ENCODE measurements at places on chromosomes 2 and 18.

DNA sequence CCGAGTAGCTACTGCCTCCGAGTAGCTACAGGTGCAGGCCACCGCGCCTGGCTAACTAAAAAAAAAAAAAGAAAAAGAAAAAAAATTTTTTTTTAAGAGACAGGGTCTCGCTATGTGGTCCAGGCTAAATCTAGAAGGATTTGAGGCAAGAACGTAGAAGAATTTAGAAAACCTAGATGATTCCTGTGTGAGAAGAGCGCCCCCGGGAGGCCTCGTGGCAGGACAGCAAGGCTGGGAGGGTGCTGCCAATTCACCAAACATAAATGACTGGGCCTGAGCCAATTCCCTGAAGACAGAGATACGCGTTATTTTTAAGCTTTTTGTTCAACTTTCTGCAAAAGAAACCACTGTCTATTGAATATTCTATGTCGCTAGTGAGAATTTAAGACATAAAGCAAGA is 90.1 kb upstream of the TGFA start:
- DNase-seq, result no peak

DNA sequence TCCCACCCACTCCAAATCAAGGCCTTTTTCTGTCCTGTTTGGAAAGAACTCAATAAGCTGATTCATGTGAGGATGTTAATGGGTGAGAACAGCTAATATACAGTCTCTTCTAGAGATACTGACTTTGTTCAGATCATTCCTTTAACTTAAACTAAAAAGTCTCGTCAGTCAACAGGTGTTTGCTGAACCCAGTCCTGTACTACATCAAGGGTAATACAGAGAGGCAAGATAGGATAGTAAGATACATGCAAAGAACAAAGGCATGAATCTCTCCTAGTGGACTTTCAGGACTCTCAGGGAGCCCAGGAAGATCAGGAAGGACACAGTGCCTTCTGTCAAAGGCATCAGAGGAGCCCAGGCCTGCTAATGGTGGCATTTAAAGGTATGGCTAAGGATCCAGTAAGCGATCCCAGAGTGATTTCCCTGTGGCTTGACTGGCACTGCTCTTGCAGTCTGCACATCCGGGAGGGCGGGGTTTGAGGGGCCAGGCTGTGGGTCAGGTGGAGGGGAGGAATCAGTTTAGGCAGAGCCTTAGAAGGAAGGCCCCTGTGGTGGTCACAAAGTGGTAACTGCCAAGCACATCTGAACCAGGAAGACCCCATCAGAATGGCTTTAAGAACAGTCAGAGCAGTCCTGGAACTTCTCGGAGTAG is 54.0 kb downstream of the EPAS1 start:
- DNase-seq, result no peak

GRCh38 chr2:30627151-30627550 is 180.1 kb downstream of the CAPN13 start:
- no peak for DNase-seq

GRCh38 chr2:208101716-208102631 is 22.4 kb downstream of the CRYGD start:
- peak; percentile 57 for DNase-seq

- peak; percentile 49 for DNase-seq
Measured at GRCh38 chr2:223050188-223050587, 1.8 kb upstream of the KCNE4 start.

- DNase-seq, result peak; percentile 34
Measured at GRCh38 chr2:101107241-101107640, 43.9 kb downstream of the TBC1D8 start.

DNA sequence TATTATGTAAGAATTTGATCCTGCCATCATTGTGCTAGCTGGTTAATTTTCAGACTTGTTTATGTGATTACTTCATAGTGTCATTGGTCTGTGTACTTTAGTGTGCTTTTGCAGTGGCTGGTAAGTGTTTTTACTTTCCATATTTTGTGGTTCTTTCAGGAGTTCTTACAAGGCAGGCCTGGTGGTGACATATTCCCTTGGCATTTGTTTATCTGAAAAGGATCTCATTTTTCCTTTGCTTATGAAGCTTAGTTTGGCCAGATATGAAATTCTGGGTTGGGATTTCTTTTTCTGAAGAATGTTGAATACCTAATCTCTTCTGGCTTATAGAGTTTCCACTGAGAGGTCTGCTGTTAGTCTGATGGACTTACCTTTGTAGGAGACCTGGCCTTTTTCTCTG is 72.8 kb upstream of the MC4R start:
- peak; percentile 10 for DNase-seq

GRCh38 chr18:8140841-8141501 is 468.3 kb upstream of the RAB12 start:
- DNase-seq, result peak; percentile 18

- DNase-seq, result no peak
Measured at GRCh38 chr2:71554706-71555056, 101.3 kb downstream of the DYSF start.

GRCh38 chr2:85019121-85019520 is 48.2 kb downstream of the KCMF1 start:
- no peak for DNase-seq

GRCh38 chr2:129504646-129505045 is 474.8 kb upstream of the RAB6C start:
- no peak for DNase-seq

- DNase-seq, result no peak
Measured at GRCh38 chr2:149885468-149885867, 297.9 kb upstream of the MMADHC start.

DNA sequence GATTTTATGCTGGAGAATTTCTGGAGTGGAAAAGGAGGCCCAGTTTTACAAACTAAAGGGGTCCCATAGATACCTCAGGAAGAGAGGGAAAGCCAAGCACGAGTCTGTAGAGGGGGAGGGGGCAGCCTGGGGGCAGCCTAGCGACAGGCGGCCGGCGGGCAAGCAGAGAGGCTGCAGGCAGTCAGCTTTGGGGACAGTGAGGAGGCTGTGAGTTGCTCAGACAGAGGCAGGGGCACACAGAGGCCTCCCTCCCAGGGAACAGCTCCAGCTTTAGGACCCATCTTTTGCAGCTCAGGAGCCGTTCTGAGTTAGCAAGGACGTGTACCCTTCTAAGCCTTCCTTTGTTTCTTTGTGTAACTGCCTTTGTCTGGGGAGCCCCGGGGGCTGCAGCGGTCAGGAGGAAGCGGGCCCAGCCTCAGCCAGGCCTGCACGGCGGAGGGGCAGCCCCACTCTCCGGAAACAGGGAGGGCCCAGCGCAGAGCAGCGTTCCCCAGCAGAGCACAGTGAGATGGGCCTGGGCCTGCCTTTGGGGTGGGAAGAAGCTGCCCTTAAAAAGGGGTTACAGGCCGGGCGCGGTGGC is 41.1 kb upstream of the RALBP1 start:
- no peak for DNase-seq

- DNase-seq, result no peak
Measured at GRCh38 chr2:14616342-14616741, 16.2 kb upstream of the LRATD1 start.

DNA sequence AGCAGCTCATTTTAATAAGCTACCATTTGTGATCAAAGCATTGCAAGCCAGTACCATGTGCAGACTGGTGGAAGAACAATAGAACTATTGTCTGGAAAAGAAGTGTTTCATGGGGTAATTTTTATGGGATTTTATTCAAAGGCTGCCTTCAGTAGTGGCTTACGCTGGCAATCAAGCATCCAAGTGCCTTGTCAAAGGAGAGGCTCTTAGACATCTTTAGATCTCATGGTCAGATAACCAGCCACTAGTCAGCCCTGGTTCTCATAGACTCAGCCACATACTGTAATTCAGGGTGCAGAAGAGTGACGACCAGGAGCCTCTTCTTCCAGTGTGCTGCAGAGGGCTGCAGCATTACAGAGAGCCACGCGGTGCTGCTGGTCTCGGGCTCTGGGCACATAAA is 98.5 kb upstream of the NOSTRIN start:
- no peak for DNase-seq

GRCh38 chr2:167388497-167388896 is 500.2 kb downstream of the XIRP2 start:
- no peak for DNase-seq

DNA sequence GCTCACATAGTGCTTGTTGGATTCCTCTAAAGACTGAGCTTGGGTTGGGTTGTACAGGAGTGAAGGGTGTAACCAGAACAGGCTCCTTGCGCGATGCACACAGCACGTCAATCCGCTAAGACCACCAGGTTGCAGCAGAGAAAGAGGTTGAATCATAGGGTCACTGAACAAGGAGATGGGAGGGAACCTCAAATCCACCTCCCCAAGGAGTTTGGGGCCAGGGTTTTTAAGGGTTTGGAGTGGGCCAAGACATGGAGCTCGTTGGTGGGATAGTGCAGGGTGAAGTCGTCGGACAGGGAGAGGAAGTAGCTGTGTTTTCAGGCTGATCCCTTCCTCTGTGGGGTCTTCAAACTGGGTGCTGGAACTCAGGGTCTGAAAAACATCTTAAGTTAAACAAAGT is 20.8 kb upstream of the MTCL1 start:
- no peak for DNase-seq

DNA sequence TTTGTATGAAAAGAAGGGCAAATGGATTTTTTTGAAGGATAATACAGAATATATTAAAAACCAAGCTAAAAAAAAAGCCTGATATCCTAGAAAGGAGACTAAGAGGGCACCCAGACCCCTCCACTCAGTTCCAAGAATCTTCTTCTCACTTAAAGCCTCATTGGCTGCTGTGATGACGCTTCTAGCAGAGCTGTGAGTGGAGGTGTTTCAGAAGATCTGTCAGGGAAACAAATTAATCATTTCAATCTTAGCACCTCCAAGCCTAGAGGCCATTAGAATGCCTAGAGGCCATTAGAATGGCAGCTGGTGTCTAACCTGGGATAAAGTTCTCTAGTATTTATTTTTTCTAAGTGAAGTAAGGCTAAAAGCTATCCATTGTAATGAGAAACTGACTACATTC is 164.2 kb upstream of the TMEM200C start:
- no peak for DNase-seq

GRCh38 chr18:31497404-31497835 is 557 bp upstream of the DSG2 start:
- DNase-seq, result no peak

DNA sequence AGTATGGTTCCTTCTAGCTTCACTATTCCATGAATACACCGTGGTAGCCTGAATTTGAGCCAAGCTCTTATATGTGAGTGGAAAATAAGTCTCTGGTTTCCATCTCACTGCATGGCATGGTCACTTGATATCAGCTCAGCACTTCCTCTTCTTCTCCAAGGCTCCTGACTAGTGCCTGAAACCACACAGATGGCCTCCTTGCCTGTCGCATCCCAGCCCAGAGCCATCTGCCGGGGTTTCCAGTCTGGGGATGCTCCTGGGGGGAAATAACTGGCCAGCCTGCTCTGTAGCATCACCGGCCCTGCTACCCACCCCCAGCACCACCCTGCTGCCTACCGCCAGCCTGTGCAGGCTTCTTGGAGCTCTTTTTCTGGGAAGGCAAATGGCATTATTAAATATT is 7.7 kb upstream of the MARCHF4 start:
- no peak for DNase-seq

DNA sequence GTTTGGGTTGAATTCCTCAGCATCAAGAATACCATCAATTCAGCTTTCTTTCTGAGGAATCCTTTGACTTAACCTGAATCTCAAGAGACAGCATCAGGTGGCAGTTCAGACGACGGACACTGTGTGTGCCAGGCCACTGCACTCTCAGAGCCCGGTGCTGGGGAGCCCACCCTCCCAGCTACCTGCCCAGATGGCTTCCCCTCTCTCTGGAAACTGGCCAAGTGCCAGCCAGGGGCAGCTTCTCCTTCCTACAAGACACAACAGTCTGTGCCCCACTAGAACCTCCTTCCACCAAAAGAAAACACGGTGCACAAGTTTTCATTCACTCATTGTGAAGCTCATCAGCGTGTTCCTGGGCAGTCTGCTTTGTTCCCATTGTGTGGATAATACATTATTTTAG is 28.5 kb downstream of the MAL start:
- DNase-seq, result no peak

DNA sequence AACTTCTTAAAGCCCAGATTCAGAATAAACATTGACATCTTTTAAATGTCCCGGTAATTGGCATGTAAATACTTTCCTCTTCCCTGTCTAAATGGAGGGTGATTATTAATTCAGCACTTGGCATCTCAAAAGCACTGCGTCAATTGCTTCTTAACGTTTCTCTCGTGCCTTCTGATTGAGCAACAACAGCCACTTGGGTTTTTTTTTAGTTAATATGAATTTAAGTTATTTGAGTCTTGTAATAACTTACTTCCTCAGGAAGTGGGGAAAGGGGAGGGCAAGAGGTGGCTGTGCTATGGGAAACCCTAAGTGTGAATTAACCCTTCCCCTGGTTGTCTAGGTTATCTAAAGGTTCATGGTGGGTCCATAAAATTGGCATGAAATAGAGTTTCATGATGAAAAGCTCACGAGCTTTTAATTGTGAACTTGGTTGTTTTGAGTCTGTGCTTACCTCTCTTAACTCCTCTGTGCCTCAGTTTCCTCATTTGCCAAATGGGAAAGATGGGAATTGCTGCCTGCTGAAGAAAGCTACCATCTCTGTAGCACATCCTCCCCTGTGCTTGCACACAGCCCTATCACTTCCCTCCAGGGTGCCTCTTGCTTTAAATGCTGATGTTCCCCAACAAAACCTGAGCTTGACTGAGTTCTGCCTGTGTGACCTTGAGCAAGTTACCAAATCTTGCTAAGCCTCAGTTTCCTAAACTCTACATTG is 126.3 kb upstream of the BCL2L11 start:
- DNase-seq, result peak; percentile 1

GRCh38 chr2:137210039-137210438 is 444.7 kb downstream of the THSD7B start:
- DNase-seq, result no peak

GRCh38 chr2:189553504-189554088 is 27.0 kb downstream of the SLC40A1 start:
- no peak for DNase-seq

DNA sequence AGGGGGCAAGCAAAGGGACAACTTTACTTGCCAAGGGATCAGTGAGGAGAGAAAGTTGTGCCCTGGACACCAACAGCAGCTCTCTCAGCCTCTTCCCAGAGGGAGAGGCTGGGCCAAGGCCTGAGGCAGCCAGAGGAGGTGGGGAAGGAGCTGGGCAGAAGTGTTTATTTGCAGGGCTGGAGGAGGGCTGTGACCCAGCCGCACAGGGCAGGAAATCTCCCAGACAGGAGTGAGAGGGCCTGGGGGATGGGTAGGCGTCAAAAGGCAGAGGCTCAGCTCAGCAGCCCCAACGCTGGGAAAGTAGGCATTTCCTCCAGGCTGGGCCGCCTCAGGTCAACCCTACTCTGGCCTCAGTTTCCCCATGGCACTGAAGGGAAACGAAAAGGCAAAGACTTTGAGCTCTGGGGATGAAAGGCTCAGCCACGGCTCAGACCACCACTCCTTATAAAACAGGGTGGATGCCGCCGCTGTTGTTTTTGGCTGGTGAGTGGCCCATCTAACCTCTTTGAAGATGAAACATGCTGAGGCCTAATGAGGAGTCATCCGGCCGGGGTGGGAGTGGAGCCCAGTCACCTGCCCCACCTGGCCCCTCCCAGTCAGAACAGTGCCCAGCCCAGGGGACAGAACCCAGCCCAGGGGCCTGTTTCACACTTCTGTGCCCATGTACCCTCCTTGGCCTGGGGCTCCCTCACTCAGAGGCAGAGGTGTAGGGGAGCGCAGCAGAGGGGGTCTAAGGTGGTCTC is 21.9 kb upstream of the SEMA4C start:
- DNase-seq, result no peak

Data from fibroblast of the aortic adventitia (primary cell).